ENCODE measurements at places on chromosomes 12 and 14.
A peak's percentile ranks its signal among the peaks of the same experiment; 100 is the strongest.

- DNase-seq: peak; percentile 24
Measured at GRCh38 chr12:50546441-50547318, 41.9 kb downstream of the DIP2B start.

GRCh38 chr12:4268329-4269181 is 5.0 kb upstream of the CCND2 start:
- no peak for DNase-seq

- DNase-seq: peak; percentile 36
Measured at GRCh38 chr12:80829767-80830166, 108.0 kb downstream of the LIN7A start.

- DNase-seq: no peak
Measured at GRCh38 chr14:24315807-24316596, 4.7 kb downstream of the LTB4R start.

GRCh38 chr12:113245695-113246477 is 24.6 kb downstream of the TPCN1 start:
- peak; percentile 84 for DNase-seq

- DNase-seq: no peak
Measured at GRCh38 chr12:22722779-22723178, 97.8 kb downstream of the ETNK1 start.

- no peak for DNase-seq
Measured at GRCh38 chr14:54916101-54916500, 13.5 kb upstream of the GCH1 start.

GRCh38 chr14:97517566-97518234 is 720.5 kb downstream of the VRK1 start:
- no peak for DNase-seq

GRCh38 chr12:63862969-63863230 is 18.4 kb downstream of the SRGAP1 start:
- no peak for DNase-seq

- peak; percentile 79 for DNase-seq
Measured at GRCh38 chr12:120194534-120195395, at the start of gene GCN1. Gene GCN1, minus strand, starts transcription at chr12:120194715. Its CDS starts 18 bp downstream, at chr12:120194697.

- DNase-seq: no peak
Measured at GRCh38 chr14:84857571-84857970, 672.4 kb upstream of the FLRT2 start.

- DNase-seq: no peak
Measured at GRCh38 chr12:89765959-89766824, 57.6 kb upstream of the ATP2B1 start.

- no peak for DNase-seq
Measured at GRCh38 chr14:91008759-91009409, 51.6 kb downstream of the RPS6KA5 start.

DNA sequence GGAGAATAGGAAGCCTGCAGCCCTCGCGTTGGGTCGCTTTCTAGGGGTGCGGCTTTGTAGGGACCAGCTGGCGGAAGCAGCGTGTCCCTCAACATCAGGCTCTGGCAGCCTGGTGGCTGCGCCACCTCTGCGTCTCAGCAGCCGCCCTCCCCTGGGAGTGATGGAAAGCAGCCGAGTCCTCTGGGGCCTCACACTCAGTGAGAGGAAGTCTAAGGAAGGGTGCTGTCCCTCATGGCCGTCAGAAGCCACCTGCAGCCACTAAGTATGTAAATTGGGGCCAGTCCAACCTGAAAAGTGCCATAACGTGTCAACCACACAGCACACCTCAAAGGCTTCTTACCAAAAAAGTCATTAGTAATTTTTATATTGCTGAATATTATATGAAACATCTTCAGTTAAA is 80.3 kb downstream of the WDR20 start:
- no peak for DNase-seq

GRCh38 chr14:54574528-54574927 is 7.6 kb downstream of the SAMD4A start:
- no peak for DNase-seq

- DNase-seq: peak; percentile 30
Measured at GRCh38 chr12:1373901-1374735, 220.3 kb downstream of the FBXL14 start.

DNA sequence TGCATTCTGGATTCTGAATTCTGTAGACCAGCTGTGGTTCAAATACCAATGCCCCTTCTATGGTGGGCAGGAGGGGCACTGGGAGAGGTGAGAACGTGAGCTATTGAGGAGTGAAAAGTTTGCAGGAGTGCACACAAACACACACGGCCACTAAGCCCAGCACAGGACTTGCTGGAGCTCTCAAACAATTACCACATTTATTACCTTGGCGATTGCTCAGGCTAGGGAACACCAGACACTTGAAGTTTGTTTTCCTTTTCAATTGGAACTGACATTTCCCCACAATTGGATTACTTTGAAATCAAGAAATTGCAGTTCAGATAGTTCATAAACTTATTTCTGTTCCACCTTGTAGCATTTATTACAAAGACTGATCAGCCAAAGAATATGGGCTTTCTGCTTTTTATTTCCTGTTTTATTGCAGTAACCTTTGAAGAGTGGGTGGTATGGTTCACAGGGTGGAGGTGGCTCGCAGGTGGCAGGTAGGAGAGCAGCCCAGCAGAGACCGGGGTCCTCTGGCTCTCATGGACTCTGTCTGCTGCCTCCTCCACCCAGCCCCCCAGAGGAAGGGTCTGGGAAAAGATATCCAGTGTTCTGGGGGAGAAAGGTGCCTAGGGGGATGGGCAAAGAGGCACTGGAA is 429.8 kb upstream of the CCDC196 start:
- DNase-seq: no peak

DNA sequence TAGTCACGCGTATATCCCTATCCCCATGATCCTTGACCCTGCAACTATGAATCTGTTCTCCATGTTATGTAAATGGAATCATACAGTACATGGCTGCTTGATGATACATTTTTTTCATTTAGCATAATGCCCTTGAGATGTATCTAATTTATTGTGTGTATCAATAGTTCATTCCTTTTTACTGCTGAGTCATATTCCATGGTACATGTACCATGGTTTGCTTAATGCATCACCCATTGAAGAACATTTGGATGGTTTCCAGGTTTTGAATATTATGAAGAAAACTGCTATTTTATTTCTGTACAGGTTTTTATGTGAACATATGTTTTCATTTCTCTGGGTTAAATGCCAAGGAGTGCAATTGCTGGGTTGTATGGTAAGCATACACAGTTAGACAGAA is 4.0 kb upstream of the RNASE10 start:
- DNase-seq: peak; percentile 18

DNA sequence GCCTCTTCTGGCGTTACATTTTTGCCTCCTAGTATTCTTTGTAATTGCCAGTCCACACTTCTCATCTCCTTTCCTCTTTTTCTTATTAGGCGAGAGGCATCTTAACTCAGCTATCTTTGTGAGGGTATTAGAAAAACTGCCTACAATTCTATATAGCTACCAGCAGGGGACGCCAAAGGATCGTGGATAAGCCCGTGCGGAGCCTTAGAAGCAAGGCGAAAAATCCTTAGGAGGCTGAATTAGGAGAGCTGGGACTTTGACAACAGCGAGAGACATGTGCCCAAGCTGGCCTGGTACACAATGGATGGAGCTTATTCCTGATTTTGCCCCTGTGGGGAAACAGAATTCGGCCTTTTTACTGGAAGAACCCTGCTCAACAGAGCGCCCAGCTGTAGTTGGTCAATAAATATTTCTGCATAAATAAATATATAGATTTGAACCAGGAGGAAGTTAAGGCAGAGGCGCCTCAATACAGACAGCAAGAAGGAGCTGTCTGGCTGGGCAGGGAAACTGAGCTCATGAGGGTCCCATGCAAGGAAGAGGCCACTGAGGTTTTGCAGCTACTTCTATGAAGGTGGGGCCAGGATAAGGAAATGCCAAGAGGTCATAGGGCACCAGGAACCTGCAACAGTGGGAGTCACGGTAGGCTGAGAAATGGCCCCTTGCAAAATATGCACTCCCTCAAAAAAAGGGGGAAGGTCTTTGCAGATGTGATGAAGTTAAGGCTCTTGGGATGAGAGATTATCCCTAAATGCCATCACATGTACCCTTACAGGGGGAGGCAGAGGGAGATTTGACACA is 14.6 kb upstream of the RBM19 start:
- peak; percentile 46 for DNase-seq

GRCh38 chr12:90211017-90211416 is 502.4 kb upstream of the ATP2B1 start:
- DNase-seq: peak; percentile 85

All from astrocyte (in vitro differentiated cells and primary cell).